Activated CD4-positive, alpha-beta T cell treated with anti-CD3 and anti-CD28 coated beads, Interleukin-2, amount 50 U/mL, for 24 hours (primary cell): ENCODE measurements at places on chromosomes 4 and X.

DNA sequence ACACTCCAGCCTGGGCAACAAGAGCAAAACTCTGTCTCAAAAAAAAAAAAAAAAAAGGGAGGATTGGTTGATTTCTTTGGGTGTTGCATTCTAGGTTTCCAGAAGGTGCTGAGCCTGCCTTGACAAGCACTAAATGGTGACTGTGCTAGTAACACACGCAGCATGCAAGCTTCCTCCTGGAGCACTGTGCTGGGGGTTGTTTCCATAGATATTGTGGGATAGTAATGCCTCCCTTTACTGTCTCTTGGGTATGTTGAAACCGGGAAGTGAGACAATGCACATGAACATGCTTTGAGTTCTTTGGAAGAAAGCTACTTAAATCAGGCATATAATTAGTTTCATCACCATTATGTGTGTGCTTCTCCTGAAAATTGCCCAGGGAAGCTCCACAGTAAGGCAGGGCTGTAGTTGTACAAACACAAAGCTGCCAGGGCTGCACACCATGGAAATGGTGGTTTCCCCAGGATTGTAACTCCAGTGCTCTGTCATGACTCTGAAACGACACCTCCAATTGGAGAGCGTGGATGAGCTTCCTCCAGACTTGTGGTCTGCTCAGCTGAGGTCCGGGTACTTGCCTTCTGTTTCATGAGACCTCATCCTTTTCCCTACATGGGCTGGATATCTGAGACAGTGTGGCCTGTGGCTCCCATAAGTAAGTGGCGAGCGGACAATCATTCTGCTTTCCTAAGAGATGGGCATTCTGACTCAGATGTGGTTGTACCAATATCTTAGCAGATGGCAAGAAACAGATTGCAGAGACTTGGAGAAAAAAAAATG, 31.5 kb upstream of the STOX2 start:
- no peak for DNase-seq

GRCh38 chrX:72276478-72276953, 532 bp downstream of the RPS4X start:
- DNase-seq: no peak

GRCh38 chr4:118367361-118367760, 14.6 kb upstream of the PRSS12 start:
- DNase-seq: no peak

DNA sequence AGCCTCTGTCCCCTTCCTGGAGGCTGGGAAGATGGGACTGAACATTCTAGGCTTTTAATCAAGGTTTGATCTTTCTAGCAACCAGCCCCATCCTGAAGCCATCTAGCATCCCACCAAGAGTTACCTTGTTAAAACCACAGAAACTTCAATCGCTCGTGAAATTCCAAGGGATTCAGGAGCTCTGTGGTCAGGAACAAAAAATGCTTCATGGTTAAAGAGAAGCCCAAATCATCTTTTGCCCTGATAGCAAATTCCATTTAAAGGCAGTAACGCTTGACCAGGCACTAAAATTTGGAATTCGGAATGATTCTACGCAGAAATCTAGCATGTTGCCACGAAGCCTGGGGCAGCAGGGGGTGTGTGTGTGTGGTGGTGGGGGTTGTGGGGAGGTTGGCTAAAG, 47.8 kb downstream of the CASP6 start:
- no peak for DNase-seq

DNA sequence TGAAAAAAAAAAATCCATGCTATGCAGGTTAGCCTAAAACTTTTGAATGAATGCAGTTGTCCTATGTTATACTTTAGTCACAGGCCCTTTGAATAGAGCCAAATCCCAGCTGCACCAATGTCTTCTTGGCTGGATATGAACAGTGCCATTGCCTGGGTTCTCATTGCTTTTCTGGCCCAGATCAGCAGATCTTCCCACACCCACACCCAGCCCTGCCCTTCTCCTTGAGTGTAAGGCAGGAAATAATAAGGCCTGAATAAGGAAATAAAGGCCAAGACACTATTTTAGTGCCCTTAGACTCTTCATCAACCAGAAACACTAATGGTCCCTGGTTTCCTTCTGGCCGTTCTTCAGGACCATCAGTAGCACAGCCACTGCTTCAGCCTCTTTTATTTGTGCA, 66.6 kb downstream of the USP38 start:
- no peak for DNase-seq

- DNase-seq: no peak
These were observed 20.8 kb upstream of the CXCL3 start for GRCh38 chr4:74059161-74059829.
